Spleen (tissue), 13 donors: ENCODE measurements at places on chromosomes 5 and 9. TPM values are rescaled to one million over a fixed set of nuclear protein-coding genes. Genes with fewer than 3 reads are reported as not detected.

The SPINK7 gene
- total RNA-seq = not detected

The SPATA31E1 gene
- not detected for total RNA-seq

The TEX48 gene
- total RNA-seq = not detected

The WNT8A gene
- not detected for total RNA-seq

The C9 gene
- total RNA-seq = 0.55 TPM

The TGFBR1 gene
- total RNA-seq = 60.7 TPM

The PCDHGB5 gene
- 5.3 TPM for total RNA-seq

The MCC gene
- 16.6 TPM for total RNA-seq

GRCh38 chr9:104386425-104387069 lies 117.5 kb upstream of the OR13F1 start:
- no peak for DNase-seq

- DNase-seq = no peak
Measured at GRCh38 chr5:89168766-89169165, 285.8 kb upstream of the MEF2C start.

DNA sequence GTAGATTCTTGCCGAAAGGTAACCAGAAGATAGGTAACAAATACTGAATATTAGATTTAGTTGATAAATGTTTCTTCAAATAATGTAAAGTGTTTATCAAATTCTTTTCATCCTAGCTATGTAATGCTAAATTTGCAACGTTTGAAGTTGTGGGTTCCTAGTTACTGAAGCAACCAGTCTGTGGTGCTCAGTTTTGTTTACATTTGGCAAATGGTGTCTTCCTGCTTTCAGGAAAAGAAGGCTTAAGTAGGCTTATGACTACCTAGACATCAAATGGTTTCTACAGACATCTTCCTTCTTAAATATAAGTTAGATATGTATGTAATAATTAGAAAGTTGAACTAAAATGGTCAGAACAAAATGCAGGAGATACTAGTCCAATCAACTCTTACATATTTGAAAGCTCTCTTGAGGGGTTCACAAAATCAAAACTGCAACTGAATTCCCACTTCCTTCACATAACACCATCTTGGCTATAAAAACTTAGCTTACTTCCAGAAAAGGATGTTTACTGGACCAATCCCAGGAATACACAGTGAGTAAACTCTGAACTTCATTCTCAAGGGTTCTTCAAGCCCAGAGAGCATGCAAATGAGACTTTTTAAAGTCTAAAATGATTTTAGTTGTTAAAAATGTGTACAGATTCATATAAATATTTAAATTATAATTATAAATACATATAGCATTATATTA lies 125.7 kb upstream of the ITGA1 start:
- no peak for DNase-seq

GRCh38 chr9:86485359-86485758 lies 131.1 kb upstream of the TUT7 start:
- no peak for DNase-seq

- no peak for DNase-seq
Measured at GRCh38 chr9:126661521-126662251, 48.0 kb downstream of the LMX1B start.

GRCh38 chr9:84851935-84852585 lies 182.5 kb downstream of the NTRK2 start:
- DNase-seq = no peak

DNA sequence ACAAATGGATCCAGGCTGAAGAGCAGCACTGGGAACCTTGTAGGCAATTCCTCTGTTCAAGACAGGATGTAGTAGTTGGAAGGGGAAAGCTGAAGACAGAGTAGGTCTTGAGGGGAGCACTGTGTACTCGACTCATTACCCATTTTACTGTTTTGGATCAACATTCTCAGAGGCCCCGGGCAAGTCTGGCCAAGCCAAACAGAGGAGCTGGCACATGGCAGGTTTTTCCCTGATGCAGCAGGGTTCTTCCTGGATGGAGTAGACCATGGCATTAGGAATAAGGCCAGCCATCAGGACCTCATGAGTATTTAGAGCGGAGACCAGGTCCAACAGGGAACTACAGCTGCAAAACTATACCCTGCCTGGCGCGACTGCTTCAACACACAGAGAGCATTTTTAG lies 4.4 kb downstream of the SVEP1 start:
- DNase-seq = no peak

- DNase-seq = no peak
Measured at GRCh38 chr5:82863266-82863665, 213.9 kb downstream of the TMEM167A start.

GRCh38 chr5:96962540-96962991 lies 26.7 kb downstream of the LNPEP start:
- no peak for DNase-seq

DNA sequence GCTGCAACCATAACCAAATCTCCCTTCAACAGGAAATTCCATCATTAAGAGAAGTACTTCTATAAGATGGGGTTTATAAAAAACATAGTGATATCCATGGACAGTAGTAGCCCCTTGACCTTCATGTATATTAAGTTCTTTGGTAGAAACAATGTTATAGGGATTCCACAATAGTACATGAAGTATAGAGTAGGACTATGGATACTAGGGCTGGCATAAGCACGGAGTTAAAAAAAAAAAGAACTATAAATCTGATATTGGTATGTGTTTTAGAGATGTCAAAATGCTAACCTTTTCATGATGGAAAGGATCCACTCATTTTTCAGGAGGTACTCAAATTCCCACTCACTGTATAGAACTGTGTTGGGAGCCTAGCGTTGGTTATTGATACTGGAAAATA lies 337.6 kb downstream of the FGF10 start:
- DNase-seq = no peak

GRCh38 chr5:41508186-41508585 lies 2.2 kb downstream of the PLCXD3 start:
- DNase-seq = no peak

DNA sequence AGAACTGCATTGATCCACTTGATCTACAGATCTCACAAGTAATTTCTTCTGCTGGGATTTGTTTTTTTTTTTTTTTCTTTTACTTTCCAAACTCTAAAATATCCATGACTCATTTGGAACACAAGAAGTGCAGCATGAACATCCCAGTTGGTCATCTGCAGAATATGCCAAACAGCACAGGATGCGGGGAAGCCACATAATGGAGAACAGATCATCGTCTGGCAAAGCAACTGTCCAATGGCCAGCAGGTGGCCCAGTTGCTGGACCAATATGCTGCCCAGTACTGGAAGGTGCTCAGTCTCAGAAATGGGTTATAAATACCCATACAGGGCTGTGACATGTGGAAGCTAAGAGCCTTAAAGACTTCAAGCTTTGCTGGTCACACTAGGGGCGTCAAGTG lies 221.3 kb upstream of the TAS2R1 start:
- DNase-seq = no peak

DNA sequence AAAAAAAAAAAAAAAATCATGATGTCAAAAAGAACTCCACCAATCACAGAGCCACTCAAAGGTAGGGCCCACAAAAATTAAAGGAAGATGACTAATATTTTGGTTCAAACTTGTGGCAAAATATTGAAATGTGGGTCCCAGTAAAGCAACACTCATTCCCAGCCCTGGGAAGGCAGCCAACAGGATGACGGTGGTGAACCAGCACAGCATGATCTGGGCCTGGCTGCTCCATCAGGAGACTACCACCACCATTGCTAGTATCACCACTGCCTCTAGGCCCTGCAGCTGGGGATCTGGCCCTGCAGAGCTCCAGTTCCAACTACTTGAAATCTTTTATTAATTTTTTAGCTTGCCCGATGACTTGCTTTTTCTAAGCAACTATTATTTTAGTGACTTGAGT lies 206.8 kb upstream of the ITGA1 start:
- no peak for DNase-seq

DNA sequence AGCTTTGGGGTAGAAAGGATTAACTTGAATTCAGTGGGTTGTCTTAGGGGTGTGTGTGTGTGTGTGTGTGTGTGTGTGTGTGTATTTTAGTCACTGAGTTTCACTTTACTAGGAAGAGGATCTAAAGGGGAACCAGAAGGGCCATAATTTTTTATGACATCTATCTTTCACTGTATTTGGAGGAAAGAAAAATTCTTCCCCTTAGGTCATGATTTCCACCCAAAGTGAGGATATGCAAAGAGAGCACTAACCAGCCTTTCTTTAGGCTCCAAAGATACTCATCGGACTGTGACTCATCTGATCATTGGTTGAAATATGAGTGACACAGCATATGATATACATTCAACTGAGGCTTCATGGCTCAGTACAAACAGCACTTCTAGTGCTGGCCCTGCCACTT lies 75.2 kb upstream of the RASGRF2 start:
- DNase-seq = no peak

DNA sequence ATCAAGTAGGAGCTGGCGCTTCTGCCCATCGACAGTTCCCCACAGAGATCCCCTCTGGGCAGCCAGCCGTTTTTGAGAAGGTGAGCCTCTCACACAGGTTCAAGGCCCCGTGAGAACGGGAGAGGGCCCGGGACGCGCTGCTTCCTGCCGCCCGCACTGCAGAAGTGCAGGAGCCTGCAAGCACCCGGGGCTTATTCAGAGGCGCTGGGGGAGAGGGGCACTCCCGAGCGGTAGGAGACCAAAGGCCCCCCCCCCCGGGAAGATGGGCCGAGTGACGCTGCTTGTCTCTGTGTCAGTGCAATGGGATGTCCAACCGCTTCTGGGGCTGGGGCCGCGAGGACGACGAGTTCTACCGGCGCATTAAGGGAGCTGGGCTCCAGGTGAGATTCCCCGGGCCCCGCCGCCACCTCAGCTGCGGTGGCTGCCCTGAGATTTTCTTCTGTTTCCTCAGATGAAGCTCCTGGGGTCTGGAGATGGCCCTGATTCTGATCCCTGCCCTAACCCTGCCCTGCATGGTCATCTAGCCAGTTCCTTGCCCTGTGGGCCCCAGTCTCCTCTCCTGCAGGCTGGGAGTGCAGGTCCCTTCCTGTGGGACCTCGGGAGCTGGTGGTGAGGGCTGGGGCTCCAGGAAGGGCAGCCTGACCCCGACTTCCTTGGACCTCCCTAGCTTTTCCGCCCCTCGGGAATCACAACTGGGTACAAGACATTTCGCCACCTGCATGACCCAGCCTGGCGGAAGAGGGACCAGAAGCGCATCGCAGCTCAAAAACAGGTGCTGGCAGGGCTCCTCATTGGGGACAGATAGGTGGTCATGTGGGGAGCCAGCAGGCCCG lies 8.5 kb downstream of the B4GALT7 start:
- DNase-seq = no peak

- no peak for DNase-seq
Measured at GRCh38 chr9:31774571-31774970, 609.9 kb upstream of the ACO1 start.

GRCh38 chr9:4831119-4831518 lies 38.4 kb downstream of the RCL1 start:
- no peak for DNase-seq

DNA sequence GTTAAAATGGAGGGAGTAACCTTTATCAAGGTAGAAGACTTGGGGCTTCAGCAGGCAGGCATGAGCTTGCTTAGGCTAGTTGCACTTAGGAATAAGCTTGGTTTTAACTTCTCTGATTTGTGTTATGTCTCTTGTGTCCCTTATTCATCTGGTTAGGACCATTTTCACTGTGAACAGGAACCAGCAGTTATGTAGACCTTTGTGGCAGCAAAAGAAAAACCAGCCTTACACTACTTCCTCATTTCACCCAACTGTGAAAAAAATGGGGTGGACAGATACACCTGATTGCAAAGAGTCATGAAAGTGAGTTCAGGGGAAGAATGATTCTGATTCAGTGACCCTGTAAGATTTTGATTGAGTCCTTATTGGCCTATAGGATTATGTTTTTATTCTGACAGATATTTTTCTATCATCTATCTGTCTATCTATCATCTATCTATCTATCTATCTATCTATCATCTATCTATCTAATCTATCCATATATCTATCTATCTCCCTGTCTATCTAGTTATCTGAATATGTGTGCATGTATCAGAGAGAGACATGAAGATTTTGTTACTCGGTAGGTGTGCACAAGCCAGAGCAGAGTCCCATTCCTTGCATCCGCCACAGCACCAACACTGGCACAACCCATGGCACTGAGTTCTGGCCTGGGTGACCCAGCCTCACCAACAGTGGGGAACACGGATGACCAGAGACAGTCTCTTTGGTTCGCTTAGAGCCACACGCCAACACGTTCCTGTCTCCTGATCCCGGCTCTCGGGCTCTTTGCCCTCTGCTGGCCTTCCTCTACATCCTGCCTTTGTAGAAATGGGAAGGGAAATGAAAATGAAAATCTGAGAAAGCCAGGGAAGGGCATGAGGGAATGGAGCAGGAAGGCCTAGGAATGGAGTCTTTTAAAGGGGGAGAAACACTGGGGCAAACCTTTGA lies 1.3 kb upstream of the ZNF366 start:
- DNase-seq = no peak
